ENCODE measurements at places on chromosomes 4 and X.

DNA sequence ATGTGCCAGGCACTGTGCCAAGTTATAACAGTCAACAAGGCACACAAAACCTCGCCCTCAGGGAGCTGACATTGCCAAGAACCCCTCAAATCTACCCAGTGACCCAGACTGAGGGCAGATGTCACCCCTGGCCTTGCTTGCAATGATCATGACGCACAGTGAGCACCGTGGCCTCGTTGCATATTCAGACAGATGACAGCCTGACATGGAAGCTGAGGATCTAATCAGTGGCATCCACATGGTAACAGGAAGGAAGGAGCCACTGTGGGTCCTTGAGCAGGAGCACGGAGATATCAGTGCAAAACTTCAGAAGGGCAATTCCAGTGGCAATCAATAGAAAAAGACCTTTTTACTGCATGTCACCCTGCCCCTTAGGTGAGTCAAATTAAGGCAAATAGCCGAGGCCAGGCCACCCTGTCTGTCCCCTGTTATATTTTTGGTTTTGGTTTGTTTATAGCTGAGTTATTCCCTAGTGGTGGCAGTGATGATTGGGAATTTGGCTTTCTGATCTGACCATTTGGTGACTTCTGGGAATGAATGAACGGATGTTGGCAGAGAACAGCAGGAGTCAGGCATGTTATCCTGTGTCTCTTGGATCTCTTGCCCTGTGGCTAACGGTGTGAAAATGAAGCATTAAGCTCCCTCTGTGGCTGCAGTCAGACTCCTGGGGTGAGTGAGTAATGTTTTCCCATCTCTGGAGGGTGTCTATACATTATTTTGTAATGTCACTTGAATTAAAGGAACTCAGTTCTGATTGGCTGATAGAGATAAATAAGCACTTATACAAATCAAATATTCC, 20.4 kb downstream of the WDR13 start:
- no peak for DNase-seq

- no peak for DNase-seq
Measured at GRCh38 chr4:27178061-27178460, 317.4 kb downstream of the STIM2 start.

GRCh38 chr4:152635851-152636250, 43.9 kb downstream of the TMEM154 start:
- no peak for DNase-seq

GRCh38 chr4:160019936-160020335, 917.1 kb downstream of the RAPGEF2 start:
- DNase-seq, result no peak

GRCh38 chrX:28498658-28499057, 88.6 kb upstream of the IL1RAPL1 start:
- no peak for DNase-seq

GRCh38 chr4:94827481-94828110, 69.8 kb downstream of the BMPR1B start:
- no peak for DNase-seq

DNA sequence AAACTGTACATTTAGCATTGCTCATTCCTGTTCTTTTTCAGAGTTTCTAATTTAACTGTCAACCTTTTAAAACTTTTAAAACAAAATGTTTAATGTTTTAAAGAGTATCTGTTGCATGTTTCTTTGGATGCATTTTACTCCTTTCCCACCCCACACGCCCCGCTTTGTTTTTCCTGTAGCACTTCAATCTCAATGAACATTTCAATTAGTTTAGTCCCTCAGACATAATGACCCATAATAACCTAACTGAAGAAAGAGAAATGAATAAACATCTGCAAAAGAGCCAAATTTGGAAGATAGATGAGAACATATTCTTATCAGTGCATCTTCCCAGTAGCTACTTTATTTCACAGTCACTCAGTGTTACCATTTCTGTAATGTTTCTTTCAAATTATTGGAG, 7.5 kb downstream of the PCDH10 start:
- no peak for DNase-seq

- no peak for DNase-seq
Measured at GRCh38 chr4:41713768-41714167, 34.8 kb downstream of the PHOX2B start.

DNA sequence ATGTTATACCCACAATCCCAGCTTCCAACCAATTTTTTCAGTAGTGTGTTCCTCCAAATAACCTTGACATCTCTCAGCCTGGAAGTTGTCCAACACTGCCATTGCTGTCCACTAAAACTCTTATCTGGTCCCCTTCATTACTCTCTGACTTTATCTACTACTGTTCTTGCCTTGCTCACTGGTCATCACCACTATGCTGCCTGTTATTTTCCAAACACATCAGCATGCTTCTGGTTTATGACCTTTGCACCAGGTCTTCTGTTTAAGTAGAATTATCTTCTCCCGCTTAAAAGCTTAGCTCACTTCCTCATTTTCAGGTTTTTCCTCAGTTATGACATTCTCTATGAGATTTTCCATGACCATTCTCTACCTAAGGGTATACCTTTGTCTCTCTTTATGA, 5.5 kb downstream of the ELMOD2 start:
- DNase-seq, result no peak

DNA sequence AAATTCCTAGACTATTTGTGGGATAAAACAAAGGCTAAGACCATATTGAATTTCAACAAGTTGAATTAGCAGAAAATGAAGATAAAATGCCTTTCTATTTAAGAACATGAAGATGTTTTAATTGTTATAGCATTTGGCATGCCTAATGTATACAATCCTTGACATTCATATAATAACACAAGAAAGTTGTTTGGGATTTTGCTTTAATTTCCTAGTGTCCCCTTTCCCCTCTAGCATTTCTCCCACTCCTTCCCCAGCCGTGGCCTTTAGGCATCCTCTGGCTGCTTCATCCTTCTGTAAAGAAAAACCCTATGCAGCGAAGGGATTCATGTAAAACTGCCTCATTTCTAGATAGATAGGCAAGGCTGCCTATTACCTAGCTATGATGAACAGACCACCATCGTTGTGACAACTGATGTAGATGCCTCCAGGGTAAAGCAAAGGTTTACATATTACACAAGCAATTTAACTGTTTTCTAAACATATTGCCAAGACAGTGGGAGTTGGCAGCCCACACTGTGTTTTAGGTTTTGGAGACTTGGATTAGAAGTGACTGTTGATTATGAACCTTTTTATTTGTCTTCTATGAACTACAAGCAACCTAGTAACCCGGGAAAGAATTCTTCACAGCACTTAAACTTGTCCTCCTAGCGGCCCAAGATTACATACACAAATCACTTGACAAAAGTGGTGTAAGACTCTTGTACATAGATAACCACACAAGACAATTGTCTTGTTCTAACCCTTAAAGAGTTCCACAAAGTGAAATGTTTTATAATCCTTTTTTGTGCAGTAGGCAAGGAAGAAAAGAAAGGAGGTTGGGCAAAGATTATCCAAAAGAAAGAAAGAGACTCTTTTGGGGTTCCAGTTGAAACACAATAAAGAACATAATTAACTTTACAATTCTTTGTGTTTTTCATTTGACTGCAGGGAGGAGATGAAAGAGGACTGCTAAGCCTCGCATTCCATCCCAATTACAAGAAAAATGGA, 59.9 kb downstream of the HHIP start:
- DNase-seq, result no peak

DNA sequence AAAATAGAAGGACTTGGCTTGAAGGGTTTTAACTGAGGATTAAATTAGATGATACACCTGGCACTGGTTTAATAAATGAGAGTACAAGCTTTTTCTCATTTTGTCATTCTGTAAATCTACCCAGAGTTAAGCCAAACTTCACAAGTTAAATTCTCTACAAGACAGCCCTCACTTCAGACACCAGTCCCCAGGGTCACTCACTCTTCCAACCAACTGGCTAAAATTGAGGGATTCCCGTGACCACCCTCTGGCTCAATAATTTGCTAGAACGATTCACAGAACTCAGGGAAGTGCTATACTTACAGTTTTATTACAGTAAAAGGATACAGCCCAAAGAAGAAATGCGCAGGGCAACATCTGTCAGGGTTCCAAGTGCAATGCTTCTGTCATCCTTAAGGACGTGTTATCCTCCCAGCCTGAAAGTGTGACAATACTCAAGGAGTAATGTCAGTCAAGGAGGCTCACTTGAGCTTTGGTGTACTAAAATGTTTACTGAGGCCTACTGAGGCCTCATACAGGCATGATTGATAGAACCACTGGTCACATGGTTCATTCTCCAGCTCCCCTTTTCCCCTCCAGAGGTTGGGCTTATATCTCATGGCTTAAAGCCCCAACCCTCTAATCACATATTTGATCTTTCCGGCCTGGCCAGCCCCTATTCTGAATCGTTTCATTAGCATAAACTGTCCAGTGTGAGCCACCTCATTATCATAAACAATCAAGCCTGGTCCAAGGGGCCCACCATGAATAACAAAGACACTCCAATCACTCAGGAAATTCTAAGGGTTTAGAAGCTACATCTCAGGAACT, 9.6 kb upstream of the TMSB4X start:
- no peak for DNase-seq

- no peak for DNase-seq
Measured at GRCh38 chrX:18875256-18875878, 108.5 kb downstream of the PHKA2 start.

- no peak for DNase-seq
Measured at GRCh38 chr4:26048950-26049349, 134.9 kb downstream of the SMIM20 start.

- no peak for DNase-seq
Measured at GRCh38 chr4:31190671-31191070, 470.5 kb downstream of the PCDH7 start.

DNA sequence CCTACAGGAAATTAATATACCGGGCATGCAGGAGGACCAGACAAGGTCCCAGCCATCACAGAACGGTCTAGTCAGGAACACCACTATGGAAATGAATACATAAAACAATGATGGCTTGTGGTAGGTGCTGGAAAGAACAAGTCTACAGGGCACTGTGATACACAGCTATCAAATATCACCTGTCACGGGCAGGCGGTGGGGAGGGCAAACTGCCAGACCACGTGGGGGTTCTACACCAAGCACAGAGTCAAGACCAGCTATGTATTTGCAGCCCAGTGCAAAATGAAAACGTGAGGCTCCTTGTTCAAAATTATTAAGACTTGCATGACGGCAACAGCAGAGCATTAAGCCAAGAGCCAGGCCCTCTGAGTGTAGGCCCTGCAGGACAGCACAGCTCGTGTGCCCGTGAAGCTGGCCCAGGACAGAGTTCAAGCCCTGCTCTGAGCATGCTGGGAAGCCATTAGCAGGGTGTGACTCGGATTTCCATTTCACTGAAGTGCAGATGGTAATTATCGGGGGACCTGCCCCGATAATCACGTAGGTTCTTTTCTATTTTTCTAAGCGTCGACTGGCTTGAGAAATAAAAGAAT, 83.6 kb downstream of the JAKMIP1 start:
- DNase-seq, result no peak

- DNase-seq, result no peak
Measured at GRCh38 chr4:59973492-59973891, 1226.6 kb upstream of the ADGRL3 start.

GRCh38 chr4:76589402-76589801, 154.4 kb downstream of the SHROOM3 start:
- no peak for DNase-seq

GRCh38 chr4:76694056-76694455, 203.9 kb downstream of the SOWAHB start:
- DNase-seq, result no peak

- DNase-seq, result peak; percentile 56
Measured at GRCh38 chrX:65985922-65986588, 53.8 kb downstream of the VSIG4 start.

DNA sequence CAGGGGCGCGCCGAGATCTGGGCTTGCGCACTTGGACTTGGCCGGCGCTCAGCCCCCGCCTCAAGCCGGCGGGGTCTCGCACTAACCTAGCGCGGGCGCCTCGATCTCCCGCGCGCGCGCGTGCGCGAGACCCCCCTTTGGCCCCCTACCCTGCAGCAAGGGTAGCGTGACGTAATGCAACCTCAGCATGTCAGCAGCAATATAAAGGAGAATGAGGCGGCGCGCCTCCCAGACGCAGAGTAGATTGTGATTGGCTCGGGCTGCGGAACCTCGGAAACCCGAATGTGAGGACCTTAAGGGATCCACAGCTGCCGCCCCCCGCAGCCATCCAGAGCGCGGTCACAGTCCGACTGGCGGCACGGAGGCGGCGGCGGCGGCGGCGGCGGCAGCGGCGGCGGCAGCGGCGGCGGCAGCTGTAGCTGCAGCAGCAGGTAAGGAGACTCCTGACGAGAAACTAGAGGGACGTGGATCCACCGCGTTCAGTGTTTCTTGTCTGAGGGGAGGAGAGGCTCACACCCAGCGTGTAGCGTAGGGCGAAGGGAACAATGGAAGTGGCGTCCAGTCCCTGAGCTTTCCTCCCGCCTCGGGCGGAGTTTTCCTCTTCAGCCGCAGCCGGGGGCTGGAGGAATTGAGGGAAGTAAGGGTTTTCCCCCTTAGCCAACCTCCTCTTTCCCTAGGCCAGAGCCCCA, at the start of the genes SATL1 and ZNF711:
SATL1 (minus strand) TSS at position 19 of the 689 bp plus-strand sequence. CDS start 134,811 bp downstream, outside the sequence.
ZNF711 (plus strand) TSS at position 231 of the 689 bp plus-strand sequence. CDS start 3,582 bp downstream, outside the sequence.
- DNase-seq, result no peak

GRCh38 chrX:150036181-150036580, 97.9 kb upstream of the EOLA2 start:
- no peak for DNase-seq

DNA sequence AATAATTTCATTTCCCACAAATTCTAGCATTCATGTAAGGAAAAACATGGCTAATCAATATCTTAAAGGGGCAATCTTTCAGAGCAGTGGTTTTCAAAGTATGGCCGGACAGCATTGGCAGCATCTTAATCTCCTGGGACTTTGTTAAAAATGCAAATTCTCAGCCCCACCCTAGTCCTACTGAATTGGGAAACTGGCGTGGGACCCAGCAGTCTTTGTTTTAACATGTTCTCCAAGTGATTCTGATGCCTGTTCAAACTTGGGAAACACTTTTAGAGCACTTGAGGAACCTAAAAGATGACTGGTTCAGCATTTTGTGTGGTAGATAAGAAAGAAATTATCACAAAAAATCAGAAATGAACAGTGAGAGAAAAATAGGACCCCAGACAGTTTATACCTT, 65.7 kb downstream of the ZFX start:
- no peak for DNase-seq

DNA sequence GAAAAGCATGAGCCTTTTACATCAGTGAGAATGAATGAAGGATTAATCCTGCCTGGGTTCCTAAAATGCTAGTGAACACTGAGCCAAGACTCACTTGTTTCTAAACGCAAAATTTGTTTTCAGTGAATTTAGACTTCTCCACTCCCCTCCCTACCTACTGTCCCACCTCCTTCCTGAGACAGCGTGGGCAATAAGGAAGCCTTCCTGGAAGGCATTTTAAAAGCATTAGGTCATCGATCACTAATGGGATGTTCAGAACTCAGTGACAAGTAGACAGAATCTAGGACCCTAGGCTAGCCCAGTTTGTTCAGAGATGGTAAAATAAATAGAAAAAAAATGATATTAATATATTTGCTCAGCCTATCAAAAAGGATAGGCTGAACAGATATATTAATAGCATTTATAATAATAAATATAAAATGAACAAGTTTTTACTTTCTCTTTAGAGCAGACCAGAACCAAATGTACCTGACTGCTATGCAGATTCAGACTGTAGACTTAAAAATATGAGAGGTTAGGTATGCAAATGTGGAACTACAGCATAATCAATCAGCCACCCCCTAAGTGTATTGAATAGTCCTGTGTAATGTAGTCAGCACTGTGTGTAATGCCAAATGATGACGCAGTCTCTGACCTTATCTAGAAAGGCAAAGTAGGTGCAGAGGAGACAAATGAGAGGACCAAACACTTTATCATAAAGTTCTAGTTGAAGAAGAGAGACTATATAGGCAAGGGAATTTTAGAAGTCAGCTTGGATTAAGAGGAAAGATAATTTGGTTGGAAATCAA, 331.1 kb downstream of the GPAT3 start:
- no peak for DNase-seq
